ENCODE measurements at places on chromosomes 4 and X. TPM values are rescaled to one million over a fixed set of nuclear protein-coding genes. Genes with fewer than 3 reads are reported as not detected.

PRR32 gene
- not detected for total RNA-seq

ATP6AP2 gene
- 148 TPM for total RNA-seq

TAF9B gene
- total RNA-seq = 12.4 TPM

SPP1 gene
- total RNA-seq = 200 TPM

AFM gene
- not detected for total RNA-seq

CPZ gene
- 0.17 TPM for total RNA-seq

SPOCK3 gene
- 0.12 TPM for total RNA-seq

PRKG2 gene
- total RNA-seq = 0.65 TPM

FGF13 gene
- total RNA-seq = not detected
